ENCODE measurements at places on chromosomes 5 and 9. TPM values are rescaled to one million over a fixed set of nuclear protein-coding genes. Genes with fewer than 3 reads are reported as not detected.
A peak's percentile ranks its signal among the peaks of the same experiment; 100 is the strongest.

The NDFIP1 gene
- total RNA-seq, result 60.0 TPM

The STPG3 gene
- total RNA-seq, result not detected

The ELOVL7 gene
- total RNA-seq, result not detected

The CDKN2AIPNL gene
- total RNA-seq, result 60.4 TPM

The WNK2 gene
- not detected for total RNA-seq

The ALDH1A1 gene
- total RNA-seq, result not detected

GRCh38 chr9:124392871-124393460, 22.3 kb downstream of the PSMB7 start:
- peak; percentile 97 for DNase-seq

DNA sequence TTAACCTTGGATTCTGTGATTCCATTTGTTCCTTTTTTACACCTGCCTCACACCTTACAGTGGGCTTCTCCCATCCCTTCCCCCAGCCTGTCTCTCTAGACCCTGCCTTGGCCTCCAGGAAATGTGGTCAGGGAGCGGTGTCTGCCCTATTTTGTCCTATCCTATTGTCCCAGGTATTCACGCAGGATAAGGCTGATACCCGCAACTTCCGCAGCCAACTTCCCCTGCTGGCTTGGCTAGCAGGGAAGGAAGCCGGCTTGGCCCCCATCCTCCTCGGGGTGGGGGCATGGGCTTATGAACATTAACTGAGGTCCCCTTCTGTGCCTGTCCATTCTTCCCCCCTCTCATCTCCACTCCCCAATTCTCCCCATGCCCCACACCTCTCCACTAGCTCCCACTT, 3.5 kb downstream of the CSF1R start:
- no peak for DNase-seq

GRCh38 chr5:173295796-173296195, 32.4 kb downstream of the STC2 start:
- no peak for DNase-seq

DNA sequence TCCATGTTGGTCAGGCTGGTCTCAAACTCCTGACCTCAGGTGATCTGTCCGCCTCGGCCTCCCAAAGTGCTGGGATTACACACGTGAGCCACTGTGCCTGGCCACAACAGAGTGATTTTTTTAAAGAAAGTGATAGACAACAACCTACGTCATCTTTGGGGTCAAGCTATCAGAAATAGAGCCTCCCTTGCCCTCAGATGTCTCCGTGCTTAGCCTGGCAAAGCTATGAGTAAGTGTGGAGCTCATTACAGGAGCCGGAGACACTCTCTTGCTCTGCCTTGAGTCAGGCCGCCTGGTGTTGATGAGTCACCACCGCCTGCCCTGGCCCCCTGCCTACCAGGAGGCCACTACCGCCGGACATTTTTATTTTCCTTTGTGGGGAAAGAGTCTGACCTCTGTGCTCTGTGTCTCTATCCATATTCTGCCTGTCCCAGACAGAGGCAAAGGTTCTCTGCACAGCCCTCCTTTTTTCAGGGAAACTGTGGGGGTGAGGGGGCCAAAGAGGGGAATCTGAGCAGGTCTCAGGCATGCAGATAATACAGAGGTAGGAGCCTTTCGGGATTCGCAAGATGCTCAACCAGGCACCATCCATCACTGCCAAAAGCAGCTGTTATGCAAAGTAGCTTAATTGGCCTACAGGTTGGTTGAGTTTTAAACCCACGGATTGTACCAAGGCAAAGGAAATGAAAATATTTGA, 123.7 kb upstream of the CPEB4 start:
- DNase-seq, result peak; percentile 96

- DNase-seq, result no peak
Observed at GRCh38 chr5:124301850-124302249, 444.6 kb downstream of the ZNF608 start.

- DNase-seq, result peak; percentile 94
Observed at GRCh38 chr5:14775857-14776256, 95.7 kb downstream of the ANKH start.

DNA sequence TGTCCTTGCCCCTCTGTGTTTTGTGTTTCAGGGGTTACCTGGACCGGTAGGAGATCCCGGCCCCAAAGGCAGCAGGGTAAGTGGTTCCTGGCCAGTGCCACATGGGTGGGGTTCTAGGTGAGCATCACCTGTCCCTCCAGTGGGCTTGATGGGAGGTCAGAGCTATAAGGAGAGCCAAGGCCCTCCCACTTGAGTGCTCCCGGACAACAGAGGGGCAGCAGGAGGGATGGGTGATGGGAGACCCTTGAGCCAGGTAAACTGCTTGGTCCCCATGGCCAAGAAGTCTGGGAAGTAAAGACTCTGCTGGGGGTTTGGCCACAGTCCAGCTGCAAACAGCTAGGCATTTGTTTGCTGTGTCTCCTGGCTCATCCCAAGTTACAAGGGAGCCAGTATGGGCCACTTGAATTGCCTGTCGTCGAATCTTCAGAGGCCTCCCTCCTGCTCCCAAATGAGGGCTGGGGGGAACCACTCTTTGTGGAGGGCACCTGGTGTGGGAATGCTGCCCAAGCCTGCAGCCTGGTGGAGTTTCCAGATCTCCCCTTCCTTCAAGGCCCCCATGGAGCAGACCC, 51.0 kb downstream of the COL27A1 start:
- DNase-seq, result no peak

DNA sequence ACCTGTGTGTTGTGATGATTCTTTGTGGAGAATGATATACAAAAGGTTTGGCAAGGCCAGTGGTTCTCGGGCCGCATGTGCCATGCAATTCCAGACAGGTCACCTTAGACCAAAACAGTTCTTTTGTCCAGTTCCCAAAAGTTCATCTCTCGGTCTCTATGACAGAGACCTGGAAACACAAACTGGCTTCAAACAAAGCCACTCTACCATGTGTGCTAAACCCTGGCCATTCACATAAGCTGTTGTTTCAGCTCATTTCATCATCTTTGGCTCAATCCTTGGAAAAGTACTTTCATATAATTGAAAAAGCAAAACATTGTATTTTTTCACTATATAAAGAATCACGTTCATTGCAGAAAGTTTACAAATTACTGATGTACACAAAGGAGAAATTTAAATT, 210.5 kb upstream of the SEMA6A start:
- no peak for DNase-seq

All from RPMI7951 (cell line).